ENCODE measurements at places on chromosomes 6 and 20.

- no peak for DNase-seq
Measured at GRCh38 chr6:317448-318144, 25.3 kb downstream of the DUSP22 start.

- no peak for DNase-seq
Measured at GRCh38 chr6:108566406-108566805, 5.7 kb downstream of the FOXO3 start.

DNA sequence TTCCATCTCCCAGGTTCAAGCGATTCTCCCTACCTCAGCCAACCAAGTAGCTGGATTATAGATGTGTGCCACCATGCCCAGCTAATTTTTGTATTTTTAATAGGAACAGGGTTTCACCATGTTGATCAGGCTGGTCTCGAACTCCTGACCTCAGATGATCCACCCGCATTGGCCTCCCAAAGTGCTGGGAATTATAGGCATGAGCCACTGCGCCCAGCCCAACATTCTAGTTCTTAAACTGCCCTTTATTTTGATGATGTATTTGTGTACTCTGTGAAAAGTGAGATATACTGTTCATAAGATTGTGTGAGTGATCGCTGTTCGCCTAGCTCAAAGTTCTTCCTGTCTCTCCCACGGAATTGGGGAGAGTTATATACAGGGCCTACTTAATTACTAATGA, 93.1 kb downstream of the HFE start:
- DNase-seq: no peak

DNA sequence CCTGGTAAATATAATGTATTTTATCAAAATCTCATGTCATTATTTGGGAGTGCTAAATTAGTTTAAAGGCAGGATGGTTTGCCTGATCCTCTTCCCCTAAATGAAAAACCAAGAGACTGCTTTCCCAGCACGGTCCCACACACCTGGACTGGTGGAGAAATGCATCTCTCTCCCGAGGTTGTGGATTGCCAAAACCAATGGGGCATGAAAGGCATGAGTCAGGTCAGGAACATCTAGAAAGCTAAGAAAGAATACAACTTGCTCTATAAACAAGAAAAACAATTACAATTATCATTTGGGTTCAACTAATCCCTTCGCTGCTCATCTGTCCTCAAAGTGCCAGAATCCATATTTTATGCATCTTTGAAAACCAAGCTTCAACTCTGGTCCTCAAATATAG, 308.3 kb upstream of the IRAK1BP1 start:
- no peak for DNase-seq

DNA sequence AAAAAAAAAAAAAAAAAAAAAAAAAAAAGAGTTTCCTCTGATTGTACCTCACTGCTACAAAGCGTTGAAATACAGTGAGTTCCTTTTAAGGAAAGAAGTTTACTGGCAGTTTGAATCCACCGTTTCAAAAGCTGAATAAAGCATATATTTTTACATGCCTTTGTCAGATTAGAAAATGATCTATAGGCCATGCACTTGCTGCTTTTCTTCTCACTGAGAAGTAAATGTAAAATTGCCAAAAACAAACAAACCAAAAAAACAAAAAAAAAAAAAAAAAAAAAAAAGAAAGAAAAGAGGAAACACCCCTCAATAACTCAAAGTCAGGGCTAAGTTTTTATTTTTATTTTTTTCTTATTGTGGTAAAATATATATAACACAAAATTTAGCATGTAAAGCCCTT, 81.9 kb downstream of the LYRM4 start:
- DNase-seq: no peak

- DNase-seq: no peak
Measured at GRCh38 chr6:166781331-166781730, 154.3 kb upstream of the RPS6KA2 start.

DNA sequence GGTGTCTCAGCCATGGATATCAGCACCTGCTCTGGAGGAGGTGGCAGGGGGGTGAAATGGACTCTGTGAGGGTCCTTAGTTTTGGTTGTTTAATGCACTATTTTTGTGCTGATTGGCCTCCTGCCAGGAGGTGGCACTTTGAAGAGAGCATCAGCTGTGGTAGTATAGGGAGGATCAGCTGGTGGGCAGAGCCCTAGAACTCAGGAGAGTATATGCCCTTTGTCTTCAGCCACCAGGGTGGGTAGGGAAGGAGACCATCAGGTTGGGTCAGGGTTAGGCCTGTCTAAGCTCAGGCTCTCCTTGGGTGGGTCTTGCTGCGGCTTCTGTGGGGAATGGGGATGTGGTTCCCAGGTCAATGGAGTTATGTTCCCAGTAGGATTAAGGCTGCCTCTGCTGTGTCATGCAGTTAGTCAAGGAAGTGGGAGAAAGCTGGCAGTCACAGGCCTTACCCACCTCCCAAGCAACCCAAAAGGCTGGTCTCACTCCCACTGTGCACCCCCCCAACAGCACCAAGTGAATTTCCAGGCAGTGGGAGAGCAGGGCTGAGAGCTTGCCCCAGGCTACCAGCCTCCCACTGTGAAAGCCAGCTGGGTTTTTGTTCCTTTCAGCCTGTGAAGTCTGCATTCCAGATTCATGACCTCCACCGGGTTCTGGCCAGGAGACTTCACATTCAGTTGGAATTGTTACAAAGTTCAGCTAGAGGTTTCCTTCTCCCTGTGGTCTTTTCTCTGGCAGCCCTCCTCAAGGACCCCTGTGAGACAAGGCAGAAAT, 5.7 kb upstream of the OSTM1 start:
- no peak for DNase-seq

- no peak for DNase-seq
Measured at GRCh38 chr6:169079650-169080049, 174.0 kb downstream of the THBS2 start.

GRCh38 chr6:54198134-54198533, 86.9 kb downstream of the MLIP start:
- DNase-seq: no peak

- no peak for DNase-seq
Measured at GRCh38 chr20:20895537-20895936, 183.1 kb upstream of the RALGAPA2 start.
